GM19239 (cell line): ENCODE measurements at places on chromosomes 1 and 21.

DNA sequence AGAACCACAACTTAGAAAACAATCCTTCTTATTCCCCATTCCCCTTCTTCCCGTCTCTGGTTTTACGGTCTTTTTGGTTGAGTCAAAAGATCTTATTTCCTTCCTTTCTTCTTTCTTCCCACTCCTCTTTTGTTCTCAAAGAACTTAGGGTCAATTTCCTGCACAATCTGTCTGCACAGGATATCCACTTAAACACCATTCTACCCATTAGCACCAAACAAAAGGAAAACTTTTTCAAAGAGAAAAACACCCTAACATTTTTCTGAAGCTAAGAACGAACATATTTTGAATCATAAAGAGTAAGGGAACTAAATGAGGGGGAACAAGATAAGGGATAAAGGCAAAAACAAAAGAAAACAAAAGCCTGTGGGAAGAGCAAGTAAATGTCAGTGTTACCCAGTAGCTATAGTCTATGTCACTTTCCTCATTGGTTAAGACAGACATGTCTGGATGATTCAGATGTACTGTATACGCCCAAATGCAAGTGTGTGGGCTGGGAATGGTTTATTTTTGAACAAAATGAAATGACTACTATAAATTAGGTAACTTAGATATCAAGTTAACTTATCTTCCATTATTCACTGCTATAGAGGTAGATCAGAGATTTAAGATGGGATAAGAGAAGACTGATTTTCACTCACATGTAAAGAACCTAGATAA is 59.9 kb downstream of the TOR3A start:
- DNase-seq = no peak

DNA sequence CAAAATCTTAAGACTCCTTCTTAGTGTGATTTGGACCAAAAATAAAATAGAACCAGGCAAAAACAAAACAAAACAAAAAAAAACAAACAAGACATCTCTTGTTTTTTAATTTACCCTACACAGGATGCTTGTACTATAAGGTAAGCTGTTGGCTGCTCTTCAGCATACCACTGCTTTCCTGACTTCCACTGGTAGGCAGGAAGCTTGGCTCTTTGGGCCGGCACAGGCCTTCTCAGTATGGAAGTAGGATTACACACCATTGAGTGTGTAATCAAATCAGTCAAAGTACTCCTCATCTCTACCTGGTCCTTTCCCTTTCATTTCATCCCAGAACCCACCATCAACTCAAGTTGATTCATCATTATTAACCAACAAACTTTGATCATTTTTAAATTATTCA is 61.9 kb upstream of the RGS1 start:
- DNase-seq = no peak

- no peak for DNase-seq
These were observed 950 bp upstream of the EVA1C start for GRCh38 chr21:32411350-32412161.

DNA sequence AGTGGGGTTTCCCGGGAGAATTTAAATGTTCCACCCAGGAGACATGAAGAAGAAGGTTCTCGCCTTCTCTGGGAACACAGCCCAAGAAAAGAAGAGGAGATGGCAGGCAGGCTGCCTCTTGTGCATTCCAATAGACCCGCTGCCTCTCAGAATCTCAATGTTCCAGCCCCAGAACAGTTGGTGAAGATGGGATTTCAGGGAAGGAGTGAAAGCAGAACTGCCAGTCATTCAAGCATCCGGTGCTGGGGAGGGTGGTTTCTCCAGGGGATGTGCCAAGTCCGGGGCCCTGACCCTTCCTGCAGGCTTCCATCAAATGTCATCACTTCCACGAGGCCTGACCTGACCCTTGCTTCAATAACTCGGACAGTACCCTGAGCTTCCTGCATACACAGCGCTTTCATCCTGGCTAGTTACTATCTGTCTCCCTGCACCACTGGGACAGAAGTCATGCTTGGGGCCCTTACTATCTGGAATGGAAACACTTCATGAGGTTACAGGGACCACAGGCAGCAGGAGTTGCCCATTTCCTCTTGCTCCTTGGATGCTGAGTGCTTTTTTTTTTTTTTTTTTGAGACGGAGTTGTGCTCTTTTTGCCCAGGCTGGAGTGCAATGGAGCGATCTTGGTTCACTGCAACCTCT is 386.6 kb upstream of the POU3F1 start:
- no peak for DNase-seq

- DNase-seq = no peak
These were observed 105.2 kb downstream of the EDEM3 start for GRCh38 chr1:184649451-184649888.

- DNase-seq = no peak
These were observed 3.1 kb upstream of the GBP6 start for GRCh38 chr1:89360716-89361115.

DNA sequence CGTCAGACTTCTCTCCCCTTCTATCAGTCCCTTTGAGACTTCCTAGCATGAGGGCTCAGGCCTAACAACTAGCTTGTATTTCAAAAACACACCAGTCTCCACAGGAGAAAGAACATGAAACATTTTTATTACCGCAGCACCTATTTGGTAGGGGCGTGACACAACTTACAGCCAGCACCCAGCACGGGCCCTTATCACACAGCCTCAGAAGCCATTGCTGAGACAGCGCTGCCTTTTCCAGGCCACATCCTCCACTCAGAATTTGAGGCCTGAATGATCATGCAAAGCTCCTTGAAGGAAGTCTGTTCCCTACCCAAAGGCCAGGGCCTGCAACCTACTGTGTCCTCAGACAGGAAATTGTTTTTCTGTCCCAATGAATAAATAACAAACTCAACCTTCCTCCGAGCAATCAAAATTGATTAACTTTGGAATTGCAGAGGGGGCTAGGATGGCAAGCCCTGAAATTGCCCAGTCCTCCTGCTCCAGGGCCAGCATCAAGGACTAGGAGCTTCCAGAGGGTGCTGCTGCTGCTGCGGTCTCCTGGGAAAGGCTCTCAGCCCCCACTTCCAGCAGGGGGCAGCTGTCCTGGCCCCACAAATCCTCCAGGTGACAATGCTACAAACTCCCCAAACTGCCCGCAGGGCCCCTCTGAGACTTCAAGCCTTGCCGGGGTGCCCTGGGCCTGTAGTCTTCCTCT is 94.3 kb upstream of the GALNT2 start:
- DNase-seq = no peak

DNA sequence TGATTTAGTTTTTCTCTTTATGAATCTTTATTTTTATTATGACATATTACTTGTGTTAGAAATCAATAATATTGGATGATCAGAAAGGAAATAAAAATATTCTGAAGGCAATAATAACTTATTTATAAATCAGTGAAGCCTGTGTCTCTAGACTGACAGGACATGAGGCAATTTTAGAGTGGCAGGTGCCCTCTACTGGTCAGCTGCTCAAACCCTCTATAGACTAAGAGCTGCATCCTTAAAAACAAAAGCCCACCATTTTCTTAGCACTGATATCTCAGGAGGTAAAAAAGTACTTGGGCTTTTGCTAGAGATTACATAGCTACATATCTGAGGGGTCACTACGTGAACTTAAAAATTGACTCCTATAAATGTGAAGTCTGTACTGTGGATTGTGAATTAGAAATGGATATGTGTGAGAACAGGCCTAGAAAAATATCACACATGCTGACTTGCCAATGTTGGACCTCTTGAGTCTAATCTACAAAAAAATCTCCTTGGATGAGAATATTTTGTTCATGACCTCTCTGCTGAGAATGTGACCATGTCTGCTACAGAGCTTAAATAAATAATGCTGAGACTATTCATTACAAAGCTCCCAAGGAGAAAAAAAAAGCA is 597.9 kb upstream of the ADAMTS5 start:
- no peak for DNase-seq

DNA sequence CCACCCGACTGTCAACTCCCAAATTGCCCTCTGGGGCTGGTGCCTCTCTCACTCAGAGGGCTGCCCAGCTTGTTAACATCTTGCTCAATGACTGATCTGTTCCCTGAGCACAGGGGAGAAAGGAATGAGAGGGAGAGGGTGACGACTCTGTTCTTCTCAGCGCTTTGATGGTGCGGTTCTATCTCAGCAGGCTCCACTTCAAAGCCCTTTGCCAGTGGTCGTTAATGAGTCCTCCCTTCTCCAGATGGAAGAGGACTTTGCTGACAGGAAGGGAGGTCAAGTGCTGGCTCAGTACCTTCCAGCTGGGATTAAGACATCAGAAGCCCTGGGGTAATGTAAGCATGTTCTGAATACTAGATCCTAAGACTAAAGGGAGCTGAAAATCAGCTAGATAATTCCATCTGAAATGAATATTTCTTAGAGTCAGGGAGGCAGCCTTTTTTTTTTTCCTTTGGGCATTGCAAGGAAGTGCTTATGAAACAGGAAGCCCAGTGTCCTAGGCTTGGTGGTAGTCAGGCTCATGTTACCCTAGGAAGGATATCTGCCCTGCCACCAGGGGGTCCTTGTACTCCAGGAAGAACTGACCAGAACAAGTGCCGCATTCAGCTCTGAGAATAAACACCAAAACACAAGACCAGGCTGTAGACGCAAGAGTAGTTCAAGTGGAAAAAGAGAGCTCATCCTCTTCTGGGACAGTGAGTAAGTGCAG is 4.7 kb downstream of the FMOD start:
- no peak for DNase-seq

GRCh38 chr1:93541045-93541444 is 93.1 kb downstream of the FNBP1L start:
- no peak for DNase-seq

- DNase-seq = no peak
These were observed 97.5 kb downstream of the SMYD2 start for GRCh38 chr1:214378492-214378891.
